EL (cell line): ENCODE measurements at places on chromosomes 6 and 20.

DNA sequence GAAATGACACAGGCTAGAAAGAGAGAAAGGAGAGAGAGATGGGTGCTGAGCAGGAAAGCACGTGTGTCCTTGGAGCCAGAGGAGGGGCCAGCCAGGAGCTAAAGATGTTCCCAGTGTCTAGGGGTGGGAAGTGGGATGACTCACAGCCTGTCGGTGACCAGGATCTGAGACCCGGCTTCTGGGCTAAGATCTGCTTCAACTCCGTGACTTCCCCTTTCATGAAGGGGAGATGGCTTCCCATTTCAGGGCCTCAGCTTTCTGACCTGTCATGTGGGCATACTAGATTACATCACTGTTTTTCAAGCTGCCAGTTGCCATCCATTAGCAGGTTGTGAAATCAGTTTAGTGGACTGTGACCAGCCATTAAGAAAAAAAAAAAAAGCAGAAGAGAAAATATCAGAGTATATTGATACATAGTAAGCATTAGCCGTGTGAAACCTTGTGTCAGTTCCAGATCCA is 5.4 kb downstream of the TGM3 start:
- DNase-seq: peak; percentile 60

DNA sequence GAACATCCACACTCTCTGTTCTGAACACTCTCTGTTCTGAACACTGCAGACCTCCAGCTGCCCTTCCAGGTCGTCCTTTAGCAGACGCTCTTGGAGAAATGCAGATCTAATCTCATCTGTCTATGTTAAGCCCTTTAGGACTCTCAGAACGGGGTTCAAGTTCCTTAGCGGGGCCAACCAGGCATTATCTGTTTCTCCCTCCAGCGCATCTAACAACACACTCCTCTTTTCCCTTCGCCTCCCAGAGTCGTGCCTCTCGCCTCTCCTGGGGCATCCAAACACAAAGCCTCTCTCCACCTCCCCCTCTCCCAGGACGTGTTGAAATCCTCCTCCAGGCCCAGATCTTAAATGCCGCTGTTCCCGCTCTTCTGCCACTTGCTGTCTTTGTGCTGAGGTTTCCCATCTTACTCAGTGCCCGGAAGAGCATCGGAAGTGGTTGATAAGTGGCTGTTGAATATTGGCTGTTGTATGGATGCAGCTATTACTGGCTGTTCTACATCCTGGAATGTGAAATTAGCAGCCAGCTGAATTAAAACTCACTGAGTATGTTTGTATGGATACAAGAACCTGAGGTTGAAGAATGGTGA is 108.4 kb upstream of the GGTLC1 start:
- no peak for DNase-seq

GRCh38 chr20:23454816-23455215 is 2.1 kb upstream of the CST11 start:
- no peak for DNase-seq

GRCh38 chr20:17619351-17620093 is 49.6 kb downstream of the DSTN start:
- DNase-seq: no peak

DNA sequence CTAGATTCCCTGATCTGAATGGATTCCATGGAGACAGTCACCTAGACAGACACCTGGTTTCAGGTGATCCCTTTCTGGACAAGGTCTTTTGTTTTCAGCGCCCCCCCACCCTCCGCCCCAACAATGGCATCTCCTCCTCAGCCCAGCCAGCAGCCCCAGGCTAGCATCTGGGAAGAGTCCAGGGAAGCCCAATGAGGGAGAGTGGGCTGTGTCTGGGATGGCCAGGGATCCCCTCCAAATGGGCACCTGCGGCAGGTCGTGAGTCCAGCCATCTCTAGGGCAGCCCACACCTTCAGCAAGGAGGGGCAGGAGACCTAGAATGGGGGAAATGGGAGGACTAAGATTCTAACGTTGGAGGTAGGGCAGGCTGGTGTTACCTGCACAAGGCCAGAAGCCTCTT is 1.2 kb upstream of the SLC24A3 start:
- DNase-seq: no peak

DNA sequence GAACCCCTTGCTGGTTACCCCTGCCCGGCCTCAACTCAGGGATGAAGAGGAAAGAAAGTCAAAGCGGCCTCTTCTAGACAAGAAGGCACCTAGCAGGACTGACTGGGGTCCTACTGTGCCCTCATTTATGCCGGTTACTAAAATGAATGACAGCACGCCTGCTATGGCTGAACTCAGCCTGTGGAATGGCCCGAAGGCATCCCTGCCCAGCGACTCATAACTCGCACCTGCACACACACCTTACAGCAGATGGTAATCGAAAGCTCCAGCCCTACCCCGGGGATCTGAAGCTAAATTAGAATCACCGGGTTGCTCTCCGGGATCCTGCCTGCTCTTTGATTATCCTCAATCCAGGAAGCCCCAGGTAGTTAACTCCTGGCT is 747 bp upstream of the TXNDC5 start:
- DNase-seq: no peak

DNA sequence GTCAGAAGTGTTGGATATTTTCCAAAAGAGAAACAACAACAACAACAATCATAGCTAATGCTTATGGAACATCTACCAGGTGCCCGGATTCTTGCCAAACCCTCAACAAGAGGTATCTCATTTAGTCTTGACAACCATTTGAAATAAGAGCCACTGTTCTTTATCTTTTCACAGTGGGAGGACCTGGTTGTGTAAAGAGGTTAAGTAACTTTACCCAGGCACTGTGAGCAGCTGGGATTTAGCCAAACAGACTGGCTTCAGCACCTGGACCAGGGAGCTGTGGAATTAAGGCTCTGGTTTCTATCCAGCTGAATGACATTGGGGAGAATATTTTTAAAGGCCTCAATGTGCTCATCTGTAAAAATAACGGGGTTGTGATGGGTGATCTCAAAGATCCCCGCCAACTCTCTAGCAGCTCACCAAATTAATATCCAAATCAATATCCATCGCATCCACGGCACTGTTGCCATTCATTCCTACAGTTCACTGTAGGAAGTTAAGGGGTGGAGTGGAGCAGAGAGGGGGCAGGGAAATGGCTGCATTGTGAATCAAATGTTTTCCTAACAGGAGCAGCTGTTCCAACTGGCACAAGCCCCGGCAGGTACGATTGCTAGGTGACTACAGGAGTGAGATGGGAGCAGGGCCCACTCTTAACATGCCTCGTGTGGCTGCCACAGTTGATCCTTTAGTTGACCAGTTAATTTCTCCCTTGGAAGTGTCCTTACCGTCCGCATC is 61.8 kb downstream of the GCNT2 start:
- DNase-seq: no peak

GRCh38 chr20:37042986-37043972 is 52.5 kb downstream of the RBL1 start:
- DNase-seq: no peak

DNA sequence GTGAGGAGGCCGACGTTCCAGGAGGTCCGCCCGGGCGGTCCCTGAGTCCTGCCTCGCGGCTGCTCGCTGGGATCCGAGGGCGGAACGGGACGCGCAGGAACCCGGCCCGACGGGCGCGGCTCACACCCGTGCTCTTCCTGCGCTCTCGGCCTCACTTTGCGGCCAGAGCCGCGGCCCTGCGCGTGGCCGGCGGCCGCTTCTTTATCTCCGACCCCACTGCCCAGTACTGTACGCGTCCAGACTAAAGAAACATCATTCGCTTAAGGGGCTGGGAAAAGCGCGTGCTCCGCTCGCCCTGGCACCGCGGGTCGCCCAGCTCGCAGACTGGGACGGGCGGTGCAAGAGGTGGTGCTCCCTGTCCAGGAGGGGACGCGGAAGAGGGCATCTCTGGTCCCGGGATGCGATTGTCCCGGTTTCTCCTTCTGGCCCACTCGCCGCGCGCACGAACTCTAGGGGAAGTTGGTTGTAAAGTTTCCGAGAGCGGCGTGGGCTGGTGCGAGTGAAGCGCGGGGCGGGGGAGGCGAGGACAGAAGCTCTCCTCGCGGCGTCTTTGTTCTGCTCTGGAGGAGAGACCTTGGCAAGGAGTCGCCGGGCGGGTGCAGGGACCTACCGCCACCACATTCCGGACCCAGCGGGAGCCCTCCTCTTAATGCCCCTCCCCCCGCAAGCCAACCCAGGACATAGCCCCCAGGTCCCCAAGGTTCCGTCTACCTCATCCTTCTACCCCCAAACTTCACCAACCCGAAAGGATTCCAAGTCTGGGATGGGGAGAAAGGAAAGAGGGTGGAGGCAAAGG is 71.0 kb downstream of the SOX4 start:
- DNase-seq: peak; percentile 37

DNA sequence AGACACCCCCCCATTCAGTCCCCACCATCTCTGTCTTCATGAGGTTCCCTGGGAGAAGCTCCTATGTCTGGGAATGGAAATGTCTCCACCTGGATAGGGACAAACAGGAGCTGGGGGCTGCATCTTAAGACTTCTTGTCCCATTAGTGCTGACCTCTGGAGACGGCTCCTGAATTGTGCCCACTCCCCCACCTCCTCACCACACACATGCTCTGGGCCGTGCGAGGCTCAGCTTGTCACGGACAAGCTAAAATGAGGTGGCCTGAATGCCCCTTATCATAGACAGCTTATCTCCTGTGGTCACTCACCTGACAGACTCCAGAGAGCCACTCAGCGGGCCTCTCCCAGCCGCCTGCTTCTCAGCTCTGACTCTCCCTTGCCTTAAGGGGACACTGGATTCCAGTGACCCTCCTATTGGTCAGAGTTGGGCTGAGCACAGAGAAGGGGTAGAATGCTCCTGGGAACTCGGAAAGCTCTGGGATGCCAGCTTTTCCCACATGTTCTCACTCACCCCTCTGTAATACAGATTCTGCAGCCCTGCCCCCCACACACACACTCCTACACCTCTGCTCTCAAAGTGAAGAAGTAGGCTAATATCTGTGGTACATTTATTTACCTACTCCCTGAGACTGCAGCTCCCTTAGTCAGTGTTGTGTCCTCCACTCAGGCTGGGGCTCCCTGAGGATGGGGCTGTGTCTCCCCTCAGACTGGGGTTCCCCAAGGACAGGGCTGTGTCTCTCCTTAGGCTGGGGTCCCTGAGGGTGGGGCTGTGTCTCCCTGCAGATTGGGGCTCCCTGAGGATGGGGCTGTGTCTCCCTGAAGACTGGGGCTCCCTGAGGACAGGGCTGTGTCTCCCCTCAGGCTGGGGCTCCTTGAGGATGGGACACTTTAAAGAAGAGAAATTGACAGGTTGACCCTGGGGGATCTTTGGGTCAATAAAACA is 167.5 kb downstream of the VEGFA start:
- no peak for DNase-seq

GRCh38 chr6:2940010-2940850 is 31.1 kb downstream of the SERPINB6 start:
- no peak for DNase-seq

DNA sequence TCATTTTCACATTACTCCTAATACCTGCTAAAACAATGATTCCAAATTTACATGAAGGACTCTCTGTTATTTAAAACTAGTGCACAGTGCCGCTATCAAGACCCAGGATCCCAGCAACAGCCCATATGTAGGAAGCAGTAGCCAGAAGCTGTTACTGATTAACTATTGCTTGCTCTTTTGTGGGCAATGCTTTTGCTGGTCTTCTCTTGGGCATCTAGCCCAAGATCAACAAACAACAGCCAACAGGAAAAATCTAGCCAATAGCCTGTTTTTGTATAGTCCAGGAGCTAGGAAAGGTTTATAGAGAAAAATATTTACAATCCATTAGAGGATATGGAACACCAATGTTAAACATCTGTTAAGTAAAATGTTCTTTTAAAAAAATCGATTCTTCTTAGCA is 22.1 kb upstream of the TENT5A start:
- no peak for DNase-seq

GRCh38 chr6:17381424-17382147 is 11.8 kb upstream of the CAP2 start:
- peak; percentile 62 for DNase-seq

DNA sequence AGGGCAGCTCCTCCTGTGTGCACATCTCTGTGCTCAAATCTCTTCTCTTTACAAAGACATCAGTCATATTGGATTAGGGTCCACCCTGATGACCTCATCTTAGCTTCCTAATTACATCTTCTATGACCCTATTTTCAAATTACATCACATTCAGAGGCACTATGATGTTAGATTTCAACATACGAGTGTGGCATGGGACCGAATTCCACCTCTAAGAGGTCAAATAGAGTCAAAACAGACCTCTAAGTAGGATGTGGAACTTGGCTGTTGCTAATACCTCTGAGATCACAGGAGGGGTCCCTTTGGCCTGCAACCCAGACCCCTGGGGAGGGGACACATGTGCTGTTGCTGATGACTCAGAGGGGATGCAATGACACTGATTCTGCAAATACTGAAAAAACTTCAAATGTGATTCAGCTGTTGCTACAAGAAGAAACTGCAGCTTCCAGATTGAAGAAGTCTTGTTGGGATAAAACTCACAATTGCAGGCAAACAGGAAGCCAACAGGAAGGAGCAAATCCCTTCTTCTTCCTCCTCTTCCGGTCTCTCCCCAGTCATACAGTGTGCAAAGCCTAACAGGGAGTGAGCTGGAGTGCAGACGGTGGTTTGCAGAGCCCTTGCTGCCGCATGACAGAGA is 216.2 kb downstream of the MYLK4 start:
- no peak for DNase-seq

DNA sequence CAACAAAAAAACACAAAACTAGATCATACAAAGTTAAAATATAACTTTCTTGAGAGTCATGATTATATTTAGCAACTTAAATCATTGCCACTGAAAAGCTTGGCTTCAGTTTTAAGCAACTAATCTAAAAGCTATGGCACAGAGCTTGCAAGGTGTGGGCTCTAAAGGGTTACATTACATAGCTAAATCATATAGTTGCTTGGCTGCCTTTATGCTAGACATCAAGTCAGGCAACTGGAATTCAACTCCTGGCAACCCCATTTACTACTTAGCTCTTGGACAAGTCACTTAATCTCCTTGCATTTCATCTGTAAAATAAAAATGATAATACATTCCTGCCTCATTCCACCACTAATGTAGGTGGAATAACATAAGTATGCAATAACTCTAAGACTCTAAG is 40.9 kb upstream of the GCM1 start:
- no peak for DNase-seq

- no peak for DNase-seq
Observed at GRCh38 chr6:17200395-17200794, 80.8 kb upstream of the RBM24 start.

DNA sequence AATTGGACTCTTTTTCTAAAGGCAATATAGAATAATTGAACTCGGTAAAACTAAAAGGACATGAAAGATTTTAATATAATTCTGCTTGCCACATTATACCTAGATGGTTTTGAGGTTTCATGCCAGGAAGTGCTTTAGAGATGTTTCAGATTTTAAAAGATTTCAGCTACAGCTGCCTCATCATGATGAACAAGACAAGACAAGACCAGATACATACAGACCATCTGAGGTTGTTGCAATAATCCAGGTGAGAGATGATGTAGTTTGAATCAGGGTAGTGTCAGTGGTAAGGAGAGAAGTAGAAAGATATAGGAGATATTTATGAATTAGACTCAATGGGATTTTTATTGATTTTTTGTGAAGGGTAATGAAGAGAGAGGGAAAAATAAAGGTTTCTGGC is 374.3 kb upstream of the HSF2 start:
- DNase-seq: no peak

GRCh38 chr20:60100780-60101179 is 142.6 kb downstream of the CDH26 start:
- DNase-seq: no peak

GRCh38 chr6:16291739-16292138 is 53.4 kb downstream of the GMPR start:
- DNase-seq: no peak
